Stimulated activated CD8-positive, alpha-beta memory T cell treated with anti-CD3 and anti-CD28 coated beads, Interleukin-7, amount 100 ng/mL, for 48 hours (primary cell): ENCODE measurements at places on chromosomes 2 and 18.

DNA sequence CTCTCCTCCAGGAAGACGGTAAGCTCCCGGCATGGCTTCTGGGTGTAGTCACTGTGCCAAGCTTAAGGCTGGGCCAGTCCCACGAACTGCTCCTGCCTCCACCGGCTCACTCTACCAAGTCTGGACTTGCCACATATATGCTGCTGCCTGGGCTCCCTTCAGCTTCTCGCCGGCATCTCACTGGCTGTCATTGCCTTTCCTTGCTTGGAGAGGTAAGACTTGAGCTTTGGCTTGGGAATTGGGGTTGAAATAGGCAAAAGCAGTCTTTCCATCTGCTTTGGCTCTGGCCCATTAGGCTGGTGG, 481.0 kb downstream of the TGIF1 start:
- DNase-seq = no peak

- DNase-seq = no peak
Observed at GRCh38 chr2:9405636-9406035, 17.7 kb downstream of the ITGB1BP1 start.

GRCh38 chr2:155714983-155715382, 617.5 kb downstream of the NR4A2 start:
- no peak for DNase-seq

GRCh38 chr2:96514521-96514920, 9.4 kb upstream of the NEURL3 start:
- DNase-seq = no peak

- no peak for DNase-seq
Observed at GRCh38 chr2:239729681-239730566, 295.2 kb downstream of the NDUFA10 start.

- no peak for DNase-seq
Observed at GRCh38 chr2:69741229-69741574, 732 bp upstream of the ANXA4 start.

DNA sequence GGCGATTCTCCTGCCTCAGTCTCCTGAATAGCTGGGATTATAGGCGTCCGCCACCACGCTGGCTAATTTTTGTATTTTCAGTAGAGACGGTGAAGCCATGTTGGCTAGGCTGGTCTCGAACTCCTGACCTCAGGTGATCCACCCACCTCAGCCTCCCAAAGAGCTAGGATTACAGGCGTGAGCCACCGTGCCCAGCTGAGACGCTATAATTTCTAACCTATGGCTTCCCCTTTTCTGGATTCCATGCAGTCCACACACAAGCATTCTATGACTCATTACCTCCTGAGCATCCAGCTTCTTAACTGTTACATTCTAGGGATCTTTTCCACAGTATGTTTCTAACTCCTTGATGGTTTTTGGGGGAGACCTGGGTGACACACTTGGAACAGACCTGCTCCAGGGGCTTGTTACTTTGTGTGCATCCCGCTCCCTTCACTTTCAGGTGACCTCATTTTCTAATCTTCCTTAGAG, 11.8 kb upstream of the KCMF1 start:
- no peak for DNase-seq

GRCh38 chr2:61998426-61998825, 93.0 kb downstream of the COMMD1 start:
- DNase-seq = no peak

- DNase-seq = no peak
Observed at GRCh38 chr2:110869472-110870446, 137.4 kb downstream of the ACOXL start.
